Nasal cavity respiratory epithelium epithelial cell of viscerocranial mucosa (primary cell): ENCODE measurements at places on chromosomes 6 and 20. TPM values are rescaled to one million over a fixed set of nuclear protein-coding genes. Genes with fewer than 3 reads are reported as not detected.

The CLPSL1 gene
- total RNA-seq: not detected in 2 replicates

The COL10A1 gene
- under 0.01 TPM in 1 of 2 replicates, not detected in the other for total RNA-seq

The FIG4 gene
- 16.1 and 17.9 TPM in 2 replicates for total RNA-seq

The DNMT3B gene
- total RNA-seq: 0.68 and 1.5 TPM in 2 replicates

The LKAAEAR1 gene
- not detected in 2 replicates for total RNA-seq

The C20orf202 gene
- under 0.01 and 0.07 TPM in 2 replicates for total RNA-seq

The AVP gene
- total RNA-seq: not detected in 2 replicates

The LINC00237 gene
- not detected in 2 replicates for total RNA-seq

The MEI4 gene
- total RNA-seq: under 0.01 and 0.07 TPM in 2 replicates

The CALHM5 gene
- total RNA-seq: under 0.01 and 0.21 TPM in 2 replicates

The SRSF6 gene
- 39.3 and 58.4 TPM in 2 replicates for total RNA-seq

The DEFB124 gene
- not detected in 2 replicates for total RNA-seq

The RSPH9 gene
- under 0.01 and 0.07 TPM in 2 replicates for total RNA-seq

The C6orf15 gene
- total RNA-seq: 0.34 TPM in 1 of 2 replicates, not detected in the other

The SAMD3 gene
- total RNA-seq: not detected in 2 replicates
